GM20000 (cell line): ENCODE measurements at places on chromosomes 5 and 9.

- DNase-seq = no peak
Measured at GRCh38 chr5:80101993-80102392, 66.8 kb downstream of the THBS4 start.

- DNase-seq = no peak
Measured at GRCh38 chr5:137092831-137093230, 406.3 kb downstream of the SPOCK1 start.

GRCh38 chr9:72462340-72462739 lies 59.1 kb upstream of the TMC1 start:
- no peak for DNase-seq

DNA sequence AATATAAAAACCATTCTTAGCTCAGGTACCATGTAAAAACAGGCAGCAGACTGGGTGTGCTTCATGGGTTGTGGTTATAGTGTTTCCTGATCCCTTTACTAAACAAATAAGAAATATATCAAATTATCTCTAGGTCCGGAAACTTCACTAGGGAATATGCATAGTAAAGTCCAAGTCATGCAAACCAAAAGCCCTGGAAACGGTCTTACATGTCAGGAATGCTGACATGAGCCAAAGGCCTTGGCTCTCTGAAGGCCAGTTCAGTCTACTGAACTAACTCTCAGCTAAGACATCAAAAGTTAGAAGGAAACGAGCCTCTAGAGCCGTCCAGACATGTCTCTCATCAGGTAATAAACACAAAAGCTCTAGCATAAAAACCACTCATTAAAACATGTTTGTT lies 778.9 kb upstream of the ZNF608 start:
- no peak for DNase-seq

DNA sequence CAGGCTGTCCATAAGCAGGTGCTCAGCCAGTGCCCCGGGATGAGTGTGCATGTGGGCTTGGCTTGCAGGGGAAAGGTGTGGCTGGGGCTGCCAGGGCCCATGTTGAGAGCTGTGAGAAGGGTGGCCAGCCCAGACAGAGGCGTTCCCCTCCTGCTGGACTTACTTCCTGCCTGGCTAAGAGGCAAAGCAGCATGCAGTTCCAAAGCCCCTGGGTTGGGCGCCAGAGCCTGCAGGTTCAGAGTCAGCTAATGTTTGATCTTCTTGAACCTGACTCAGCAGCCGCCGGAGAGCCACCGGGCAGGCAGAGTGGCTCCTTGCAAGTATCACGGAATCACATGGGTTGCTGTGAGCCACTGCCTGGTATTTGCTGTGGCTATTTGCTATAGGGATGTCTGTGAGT lies 168.4 kb upstream of the MAP1B start:
- DNase-seq = no peak

- DNase-seq = no peak
Measured at GRCh38 chr5:101024299-101024698, 121.2 kb upstream of the ST8SIA4 start.

DNA sequence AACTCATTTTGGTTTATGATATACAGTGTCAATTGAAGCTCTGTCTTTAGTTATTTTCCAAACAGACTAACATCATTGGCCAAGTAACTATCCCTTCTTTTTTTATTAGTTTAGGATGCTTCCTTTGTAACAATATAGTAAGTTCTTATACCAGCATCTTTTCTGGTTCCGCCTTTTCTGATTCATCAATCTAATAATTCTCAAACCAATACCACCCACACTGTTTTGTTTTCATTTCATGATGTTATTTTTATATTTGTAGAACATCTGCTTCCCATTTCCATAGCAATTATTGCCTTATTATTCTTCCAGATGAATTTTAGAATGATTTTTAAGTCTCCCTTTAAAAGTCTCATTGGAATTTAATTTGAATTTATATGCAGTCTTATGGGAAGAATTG lies 218.1 kb downstream of the RFK start:
- no peak for DNase-seq

- no peak for DNase-seq
Measured at GRCh38 chr9:129687391-129687790, 21.9 kb downstream of the PRRX2 start.

GRCh38 chr5:76617675-76618074 lies 5.5 kb downstream of the F2RL2 start:
- no peak for DNase-seq

DNA sequence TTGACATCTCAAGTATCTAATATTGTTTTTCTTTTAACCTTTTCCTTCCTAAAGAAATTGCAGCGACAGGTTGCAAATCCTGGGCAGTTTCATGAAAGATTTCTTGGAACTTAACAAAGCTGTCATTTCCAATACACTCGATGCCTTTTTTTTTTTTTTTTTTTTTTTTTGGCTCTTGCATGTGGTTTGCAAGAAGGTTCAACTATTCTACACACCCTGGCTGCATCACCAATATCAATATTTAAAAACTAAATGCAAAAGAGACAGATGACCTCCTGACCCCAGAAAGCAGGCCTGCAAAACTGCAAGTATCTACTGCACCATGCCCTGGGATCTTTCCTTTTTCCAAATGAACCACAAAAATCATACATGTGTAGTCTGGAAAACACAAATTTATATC lies 4.4 kb upstream of the NFIB start:
- no peak for DNase-seq

- DNase-seq = no peak
Measured at GRCh38 chr5:135546101-135546500, 10.3 kb upstream of the NEUROG1 start.

DNA sequence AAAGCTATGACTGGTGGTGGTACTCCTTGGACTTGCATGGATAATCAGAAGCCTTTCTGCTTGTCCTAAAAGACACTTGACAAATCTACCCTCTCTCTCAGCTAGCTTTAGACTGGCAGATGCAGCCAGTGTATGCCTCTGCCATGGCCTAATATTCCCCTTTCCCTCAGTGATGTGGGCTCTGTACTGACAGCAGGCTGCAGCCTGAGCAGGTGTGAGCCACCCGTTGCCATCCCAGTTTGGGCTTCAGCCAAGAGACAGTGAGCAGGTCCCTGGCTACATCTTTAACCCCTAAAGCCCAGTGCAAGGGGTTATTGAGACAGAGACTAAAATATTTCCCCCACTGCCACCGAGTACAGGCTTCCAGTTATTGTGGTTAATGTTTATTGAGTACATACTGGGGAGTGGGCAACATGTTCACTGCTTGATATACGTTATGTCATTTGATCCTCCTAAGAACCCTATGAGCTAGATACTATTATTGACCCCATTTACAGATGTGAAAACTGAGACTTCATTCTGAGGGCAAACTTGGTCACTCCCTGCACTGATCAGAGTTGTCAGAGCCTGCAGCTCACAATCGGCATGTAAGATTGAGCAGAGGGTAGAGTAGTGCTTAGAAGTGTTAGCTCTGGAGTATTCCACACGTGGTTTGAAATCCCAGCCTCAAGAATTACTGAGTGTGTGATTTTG lies 254.2 kb downstream of the ARHGAP26 start:
- no peak for DNase-seq

- DNase-seq = no peak
Measured at GRCh38 chr9:19378164-19378563, 1.9 kb downstream of the RPS6 start.

DNA sequence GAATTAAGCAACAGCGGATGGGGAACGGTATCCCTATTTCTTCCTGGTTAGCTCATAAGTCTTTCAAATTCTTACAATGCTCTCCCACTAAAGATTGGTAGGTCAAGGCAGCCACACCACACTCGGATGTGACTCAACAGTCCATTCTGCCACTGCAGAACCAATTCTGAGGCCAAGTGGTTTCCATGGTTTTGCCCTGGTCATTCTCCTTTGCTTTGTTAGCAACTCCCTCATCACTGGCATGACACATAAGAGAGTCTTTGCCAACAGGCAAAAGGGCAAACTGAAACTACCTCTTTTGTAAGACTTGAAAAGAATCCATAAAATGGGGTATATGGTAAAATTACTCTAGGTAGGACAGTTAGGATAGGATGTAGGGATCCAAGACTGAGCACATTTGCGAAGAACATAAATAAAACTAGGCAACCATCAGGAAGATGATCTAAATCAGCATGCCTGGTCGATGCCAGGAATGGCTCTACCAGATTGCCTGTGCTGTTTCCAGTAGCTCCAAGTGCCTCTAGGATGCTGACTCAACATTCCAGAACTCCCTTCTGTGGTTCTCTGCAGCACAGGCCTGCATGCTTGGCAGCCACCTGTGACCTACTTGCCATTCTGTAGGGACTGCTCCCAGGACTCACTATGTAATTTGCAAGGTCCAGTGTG lies 105.4 kb downstream of the DCP2 start:
- DNase-seq = no peak

- DNase-seq = no peak
Measured at GRCh38 chr5:44933686-44934085, 124.9 kb downstream of the MRPS30 start.

- DNase-seq = no peak
Measured at GRCh38 chr5:104223885-104224773, 661.5 kb upstream of the NUDT12 start.

GRCh38 chr5:5063533-5063953 lies 76.6 kb upstream of the ADAMTS16 start:
- peak; percentile 41 for DNase-seq

- no peak for DNase-seq
Measured at GRCh38 chr9:133273098-133273497, 1.9 kb downstream of the ABO start.

- DNase-seq = no peak
Measured at GRCh38 chr9:131817073-131817472, 77.2 kb upstream of the RAPGEF1 start.

GRCh38 chr5:93249651-93250289 lies 331.2 kb downstream of the NR2F1-AS1 start:
- no peak for DNase-seq

GRCh38 chr5:127680595-127680994 lies 22.6 kb upstream of the CCDC192 start:
- no peak for DNase-seq

GRCh38 chr9:95684516-95684915 lies 167.7 kb upstream of the PTCH1 start:
- no peak for DNase-seq

- peak; percentile 44 for DNase-seq
Measured at GRCh38 chr5:170216257-170216864, 16.4 kb upstream of the C5orf58 start.

DNA sequence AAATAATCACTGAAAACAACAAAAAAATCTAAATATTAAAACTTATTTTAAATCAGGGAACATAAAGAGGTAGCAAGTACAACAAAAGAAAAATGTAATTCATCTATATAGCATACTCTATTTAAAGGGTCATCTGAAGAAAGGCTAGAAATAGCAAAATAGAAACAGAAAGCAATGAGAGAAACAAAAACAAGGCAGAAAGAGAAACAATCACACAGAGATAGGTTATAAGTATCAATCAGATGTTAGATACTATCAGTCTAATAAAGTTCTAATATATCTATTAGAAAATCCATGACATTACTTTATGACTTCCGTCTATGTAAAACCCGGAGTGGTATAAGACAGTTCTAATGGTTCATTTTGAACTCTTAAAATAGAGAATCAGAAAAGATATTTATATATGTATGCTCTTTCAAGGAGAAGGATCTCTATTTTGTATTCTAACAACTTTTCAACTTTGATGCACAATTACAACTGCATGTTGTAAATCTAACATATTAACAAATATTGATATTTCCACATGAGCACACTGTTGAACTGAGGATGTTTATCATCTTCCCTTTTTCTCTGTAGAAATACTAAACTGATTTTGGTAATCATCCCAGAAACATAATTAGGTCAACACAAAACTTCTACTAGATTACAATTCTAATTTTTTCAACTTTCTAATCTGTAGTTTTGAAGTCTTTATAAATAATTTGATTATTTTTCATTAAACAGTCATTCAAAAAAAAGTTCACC lies 15.8 kb downstream of the RICTOR start:
- peak; percentile 42 for DNase-seq

- DNase-seq = no peak
Measured at GRCh38 chr5:80414113-80414512, 6.2 kb downstream of the ZFYVE16 start.

DNA sequence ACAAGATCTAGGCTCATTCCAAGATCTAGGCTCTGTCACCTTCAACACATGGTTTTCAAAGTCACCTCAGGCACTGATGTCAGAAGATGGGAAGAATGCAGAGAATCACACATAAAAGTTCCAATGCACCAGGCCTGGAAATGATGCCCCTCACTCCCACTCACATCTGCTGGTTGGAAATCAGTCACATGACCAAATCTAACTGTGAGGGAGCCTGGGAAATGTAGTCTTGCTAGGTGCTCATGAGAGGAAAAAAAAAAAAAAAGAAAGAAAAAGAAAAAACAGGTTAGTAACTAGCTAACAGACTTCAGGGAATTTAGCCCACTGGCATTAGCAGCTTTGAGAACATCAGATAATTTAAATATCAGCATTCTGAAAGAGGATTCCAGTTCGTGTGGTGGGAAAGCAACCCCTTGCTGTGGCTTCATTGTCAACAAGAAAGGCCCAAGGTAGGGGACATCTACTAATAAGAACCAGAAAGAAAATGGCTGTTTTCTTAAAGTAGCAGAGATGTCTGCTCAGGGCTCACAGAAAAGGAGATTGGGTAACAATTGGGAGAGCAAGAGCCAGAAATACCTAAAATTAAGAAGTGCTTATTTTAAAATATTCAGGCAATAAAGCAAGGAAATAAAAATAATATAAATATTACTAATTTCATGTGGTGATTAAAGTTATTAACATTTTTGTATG lies 614.3 kb downstream of the ACTL7B start:
- DNase-seq = no peak

DNA sequence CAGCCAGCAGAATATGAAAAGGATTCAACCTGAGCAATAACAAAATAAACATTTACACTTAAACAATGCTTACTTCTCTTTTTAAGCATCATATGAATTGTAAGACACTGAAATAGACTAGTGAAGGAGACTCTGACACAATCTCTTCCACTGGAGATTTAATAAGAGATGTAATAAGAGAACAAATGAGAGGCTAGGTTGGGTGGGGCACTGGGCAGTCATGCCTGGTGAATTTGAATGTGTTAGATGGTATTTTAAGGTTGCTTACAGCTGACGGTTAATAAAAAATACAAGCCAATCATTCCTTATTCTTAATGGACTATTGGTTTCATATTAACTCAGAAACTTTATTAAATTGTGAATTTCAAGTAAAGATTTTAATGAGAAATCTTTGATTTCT lies 105.9 kb upstream of the TARS1 start:
- DNase-seq = no peak

DNA sequence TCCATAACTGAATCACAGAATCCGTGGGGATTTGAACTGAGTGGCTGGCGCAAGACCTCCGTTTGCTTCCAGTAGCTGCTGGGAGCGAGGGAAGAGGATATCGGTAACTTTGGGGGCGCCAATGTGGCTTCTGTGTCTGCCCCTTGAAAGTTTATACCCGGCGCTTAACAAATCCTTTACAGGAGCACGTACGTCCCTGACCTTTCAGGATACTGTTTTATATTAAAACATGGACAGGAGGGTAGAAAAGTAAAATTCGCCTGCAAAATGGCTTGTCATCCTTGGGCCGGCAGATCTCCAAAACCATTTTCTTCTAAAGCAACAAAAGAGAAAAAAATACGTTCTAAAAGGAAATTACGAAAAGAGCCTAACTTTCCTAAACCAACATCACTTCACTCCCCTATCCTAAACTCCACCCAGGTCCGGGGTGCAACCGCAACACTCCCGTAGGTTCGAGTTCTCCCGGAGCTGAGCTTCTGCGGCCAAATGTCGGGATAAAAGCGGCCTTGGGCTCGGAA lies 656 bp upstream of the DMRT3 start:
- peak; percentile 41 for DNase-seq
